SIG-M5 (cell line): ENCODE measurements at places on chromosomes 7 and 10.

DNA sequence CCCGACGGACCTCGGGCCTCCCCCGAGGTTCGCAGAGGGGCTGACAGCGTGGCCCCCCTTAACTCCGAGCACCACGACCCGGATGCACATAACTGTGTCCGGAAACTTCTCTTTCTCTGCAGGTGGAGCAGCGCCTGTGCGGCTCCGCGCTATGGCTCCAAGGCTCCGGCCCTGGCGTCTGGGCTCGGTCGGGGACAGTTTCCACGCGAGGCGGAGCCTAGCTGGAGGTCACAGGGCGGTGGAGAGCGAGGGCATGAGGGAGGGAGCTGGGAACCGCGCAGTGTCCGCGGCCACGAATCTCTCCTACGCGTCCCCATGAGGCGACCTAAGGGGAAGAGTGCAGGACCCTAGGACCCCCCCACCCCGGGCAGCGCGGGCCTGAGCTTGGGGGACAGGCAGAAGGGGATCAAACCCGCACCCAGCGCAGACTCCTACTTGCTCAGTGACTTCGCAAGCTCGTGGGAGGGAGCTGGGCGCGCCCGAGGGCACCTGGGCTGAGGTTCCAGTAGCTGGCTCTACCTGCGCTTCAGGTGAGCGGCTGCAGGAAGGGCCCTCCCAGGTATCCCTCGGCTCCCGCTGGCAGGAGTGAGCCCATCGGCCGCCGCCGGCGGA, 8.6 kb upstream of the MNX1 start:
- no peak for DNase-seq

DNA sequence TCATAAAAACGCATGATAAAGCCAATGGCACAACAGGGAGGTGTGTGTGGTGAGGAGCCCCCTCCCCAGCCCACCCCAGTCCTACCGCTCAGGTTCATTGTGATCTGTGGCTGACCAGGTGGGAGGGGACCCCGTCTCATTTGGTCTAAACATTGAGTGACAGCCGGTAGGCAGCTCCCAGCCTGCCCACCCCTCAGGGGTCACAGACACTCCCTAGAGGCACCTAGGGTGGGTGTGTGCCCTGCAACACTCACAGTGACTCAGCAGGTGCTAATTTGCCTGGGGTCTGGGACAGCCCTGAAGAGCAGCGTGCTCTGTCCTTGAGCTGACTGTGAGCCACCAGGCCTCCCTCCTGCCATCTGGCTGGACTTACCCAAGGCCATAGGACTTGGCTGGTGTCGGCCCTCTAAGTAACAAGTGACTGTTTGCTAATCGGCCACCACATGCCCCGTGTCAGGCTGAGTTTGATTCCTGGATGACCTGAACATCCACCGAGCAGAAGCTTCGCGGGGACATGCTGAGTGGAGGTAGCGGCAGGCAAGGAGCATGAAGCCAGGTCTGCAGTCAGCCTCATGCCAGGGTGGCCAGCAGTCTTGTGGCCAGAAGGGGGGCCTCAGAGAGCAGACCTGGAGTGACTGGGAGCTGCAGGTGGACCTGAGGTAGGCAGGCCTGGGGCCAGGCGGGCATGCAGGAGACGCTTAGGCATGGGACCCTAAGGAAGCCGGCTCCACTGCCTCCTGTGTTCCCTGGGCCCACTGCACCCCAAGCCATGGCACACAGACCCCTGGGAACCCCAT, 282.3 kb upstream of the SHH start:
- no peak for DNase-seq

DNA sequence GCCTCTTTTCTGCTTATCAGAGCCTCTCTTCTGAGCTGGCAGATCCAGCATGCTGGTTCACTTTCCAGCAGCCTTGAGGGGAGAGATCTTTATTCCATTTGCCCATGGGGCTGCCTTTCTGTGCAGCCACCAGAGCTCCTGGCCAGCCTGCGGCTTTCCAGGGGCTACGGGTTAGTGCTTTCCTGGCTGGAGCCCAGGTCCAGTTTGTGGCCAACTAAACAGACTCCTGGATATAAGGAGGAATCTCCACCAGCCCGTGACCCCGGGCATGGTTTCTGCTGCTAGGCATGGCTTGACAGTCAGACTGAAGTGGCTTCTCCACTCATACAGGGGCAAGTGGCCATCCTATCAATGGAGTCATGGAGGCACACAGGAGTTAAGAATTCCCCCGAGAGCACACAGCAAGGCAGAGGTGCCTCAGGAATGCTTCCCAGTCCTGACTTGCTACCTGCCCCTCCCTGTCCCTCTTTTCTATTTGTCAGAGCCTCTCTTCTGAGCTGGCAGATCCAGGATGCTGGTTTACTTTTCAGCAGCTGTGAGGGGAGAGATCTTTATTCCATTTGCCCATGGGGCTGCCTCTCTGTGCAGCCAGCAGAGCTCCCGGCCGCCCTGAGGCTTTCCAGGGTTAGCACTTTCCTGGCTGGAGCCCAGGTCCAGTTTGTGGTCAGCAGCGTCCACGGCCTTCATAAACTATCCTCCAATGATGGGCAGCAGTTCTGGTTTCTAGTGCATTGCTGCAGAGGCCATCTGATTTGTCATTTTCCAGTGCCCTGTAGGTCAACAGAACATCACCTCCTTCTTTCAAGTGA, 35.9 kb downstream of the TSPAN15 start:
- DNase-seq: no peak

GRCh38 chr7:17492437-17492836, 194.0 kb downstream of the AHR start:
- no peak for DNase-seq

DNA sequence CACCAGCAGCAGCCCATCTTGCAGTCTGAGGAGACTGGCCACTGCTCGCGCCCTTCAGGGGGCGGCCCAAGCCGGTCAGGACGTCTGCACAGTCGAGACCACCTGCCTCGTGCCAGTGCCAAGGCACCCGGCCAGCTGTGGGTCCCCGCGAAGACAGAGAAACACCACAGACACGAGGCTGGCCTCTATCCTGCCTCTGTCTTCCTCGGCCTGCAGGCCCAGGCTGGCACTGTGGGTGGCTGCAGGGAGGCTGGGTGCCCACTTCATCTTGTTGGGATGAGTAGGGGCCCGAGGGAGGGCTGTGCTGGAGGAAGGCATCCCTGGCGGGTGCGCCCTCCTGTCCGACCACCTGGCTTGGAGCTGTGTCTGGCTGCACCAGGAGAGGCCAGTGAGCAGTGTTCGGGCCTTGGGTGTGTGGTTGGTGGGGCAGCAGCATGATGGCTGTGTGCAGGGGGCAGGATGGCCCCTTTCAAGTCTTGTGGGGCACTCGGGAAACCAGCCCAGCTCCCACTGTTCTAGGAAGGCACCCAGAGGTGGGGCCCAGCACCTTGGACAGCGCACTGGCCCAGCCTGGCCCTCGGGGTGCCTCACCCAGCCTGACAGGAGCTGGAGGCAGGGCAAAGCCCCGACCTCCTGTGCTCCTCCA, 7.3 kb downstream of the DPYSL4 start:
- DNase-seq: no peak

DNA sequence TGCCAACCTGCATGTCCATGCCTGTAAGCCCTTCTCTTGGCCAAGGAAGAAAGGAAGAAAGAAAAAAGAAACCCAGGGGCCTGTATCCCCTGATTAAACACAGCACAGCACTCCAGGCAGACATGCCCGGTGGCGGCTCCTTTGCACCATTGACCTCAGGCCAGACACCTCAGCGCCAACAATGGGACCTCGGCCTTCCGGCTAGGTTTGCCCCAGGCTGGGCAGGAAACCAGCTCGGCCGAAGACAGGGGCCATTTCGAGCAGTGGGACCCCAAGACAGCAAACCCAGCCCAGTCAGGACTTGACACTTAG, 2.8 kb downstream of the HOXA10 start:
- DNase-seq: no peak

DNA sequence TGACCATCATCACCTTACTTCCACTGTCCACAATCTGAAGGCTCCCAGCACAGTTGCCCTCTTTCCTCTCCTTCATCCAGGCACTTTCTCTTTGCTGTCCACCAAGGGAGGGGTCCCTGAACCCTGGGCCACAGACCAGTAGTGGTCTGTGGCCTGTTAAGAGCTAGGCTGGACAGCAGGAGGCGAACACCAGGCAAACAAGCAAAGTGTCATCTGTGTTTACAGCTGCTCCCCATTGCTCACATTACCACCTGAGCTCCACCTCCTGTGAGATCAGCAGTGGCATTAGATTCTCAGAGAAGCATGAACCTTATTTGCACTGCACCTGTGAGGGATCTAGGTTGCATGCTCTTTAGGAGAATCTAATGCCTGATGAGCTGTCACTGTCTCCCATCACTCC, 27.7 kb downstream of the FZD1 start:
- no peak for DNase-seq

DNA sequence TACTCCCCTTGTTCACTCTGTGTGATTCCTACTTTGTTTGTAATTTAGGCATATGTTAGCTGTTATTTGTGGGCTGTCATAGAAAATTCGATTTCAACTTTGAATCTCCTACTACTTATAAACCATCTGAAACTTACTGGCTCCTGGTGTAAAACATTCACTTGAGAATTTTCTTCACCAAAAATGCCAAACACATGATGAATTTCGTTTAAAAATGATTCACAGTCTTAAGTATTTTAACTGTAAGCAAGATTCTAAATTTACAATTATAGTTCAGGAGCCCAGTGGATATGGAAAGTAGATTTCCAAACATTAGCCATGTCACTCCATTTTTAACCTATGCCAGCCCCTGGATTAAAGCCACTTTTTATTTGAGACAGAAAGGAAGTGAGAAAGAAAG, 3.1 kb downstream of the CPED1 start:
- no peak for DNase-seq

DNA sequence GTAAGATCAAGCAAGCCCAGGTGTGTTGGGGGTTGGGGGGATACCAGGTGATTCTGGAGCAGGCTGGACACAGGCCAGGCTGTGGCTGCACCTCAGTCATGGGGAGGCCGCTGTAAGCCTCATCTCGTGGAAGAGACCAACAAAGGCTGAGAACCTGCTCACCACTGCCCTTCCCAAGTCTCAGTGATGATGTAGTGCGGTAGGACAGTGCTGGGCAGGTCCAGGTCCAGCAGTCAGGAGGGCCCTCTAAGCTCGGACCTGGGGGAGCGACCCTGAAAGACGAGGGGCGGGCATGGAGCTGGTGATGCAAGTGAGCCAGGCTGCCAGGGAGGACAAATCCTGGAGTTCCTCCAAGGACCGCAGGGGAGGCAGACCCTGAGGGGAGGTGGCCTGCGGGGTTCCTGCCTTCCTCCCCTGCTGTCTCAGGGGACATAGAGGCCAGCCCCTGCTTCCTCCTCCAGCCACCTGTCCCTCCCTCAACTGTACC, 3.3 kb upstream of the PWWP2B start:
- no peak for DNase-seq

DNA sequence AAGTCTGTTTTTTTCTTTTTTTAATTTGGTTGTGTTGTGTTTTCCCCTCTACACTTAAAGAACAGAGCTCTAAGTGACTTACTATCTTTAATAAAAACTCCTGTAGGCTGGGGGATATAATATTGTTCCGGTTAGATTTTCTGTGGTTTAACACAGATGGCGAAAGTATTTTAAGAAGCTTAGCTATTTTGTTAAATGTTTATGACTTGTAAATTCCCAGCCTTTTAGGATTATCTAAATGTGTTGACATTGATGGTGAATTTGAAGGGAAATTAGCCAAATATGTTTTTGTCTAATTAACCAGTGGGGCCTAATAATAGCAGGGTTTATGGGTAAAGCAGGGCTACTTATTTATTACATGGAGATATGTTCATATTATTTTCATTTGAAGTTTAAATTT, 538.5 kb downstream of the INHBA start:
- DNase-seq: no peak

DNA sequence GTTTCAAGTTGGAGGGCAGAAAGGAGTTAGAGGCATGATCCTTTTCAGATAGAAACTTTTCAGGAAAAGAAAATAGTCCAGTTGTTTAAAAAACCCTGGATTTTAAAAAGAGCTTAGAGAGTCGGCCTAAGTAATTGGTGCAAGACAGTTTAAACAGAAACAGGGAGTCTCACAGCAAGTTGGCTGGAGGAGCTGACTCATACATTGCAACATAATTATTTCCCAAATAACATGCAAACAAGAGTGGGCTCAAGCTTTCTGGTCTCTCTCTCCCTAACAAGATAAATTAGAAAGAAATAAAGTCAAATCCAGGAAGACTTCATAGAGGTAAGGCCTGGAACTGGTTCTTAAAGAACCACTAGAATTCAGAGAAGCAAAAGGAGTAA, 100.3 kb upstream of the AGBL3 start:
- peak; percentile 15 for DNase-seq

GRCh38 chr7:38323156-38323555, 49.7 kb upstream of the TARP start:
- DNase-seq: no peak

- no peak for DNase-seq
Observed at GRCh38 chr7:95621404-95621803, 25.1 kb upstream of the PDK4 start.

- no peak for DNase-seq
Observed at GRCh38 chr10:95815133-95815532, 59.2 kb downstream of the ENTPD1 start.

DNA sequence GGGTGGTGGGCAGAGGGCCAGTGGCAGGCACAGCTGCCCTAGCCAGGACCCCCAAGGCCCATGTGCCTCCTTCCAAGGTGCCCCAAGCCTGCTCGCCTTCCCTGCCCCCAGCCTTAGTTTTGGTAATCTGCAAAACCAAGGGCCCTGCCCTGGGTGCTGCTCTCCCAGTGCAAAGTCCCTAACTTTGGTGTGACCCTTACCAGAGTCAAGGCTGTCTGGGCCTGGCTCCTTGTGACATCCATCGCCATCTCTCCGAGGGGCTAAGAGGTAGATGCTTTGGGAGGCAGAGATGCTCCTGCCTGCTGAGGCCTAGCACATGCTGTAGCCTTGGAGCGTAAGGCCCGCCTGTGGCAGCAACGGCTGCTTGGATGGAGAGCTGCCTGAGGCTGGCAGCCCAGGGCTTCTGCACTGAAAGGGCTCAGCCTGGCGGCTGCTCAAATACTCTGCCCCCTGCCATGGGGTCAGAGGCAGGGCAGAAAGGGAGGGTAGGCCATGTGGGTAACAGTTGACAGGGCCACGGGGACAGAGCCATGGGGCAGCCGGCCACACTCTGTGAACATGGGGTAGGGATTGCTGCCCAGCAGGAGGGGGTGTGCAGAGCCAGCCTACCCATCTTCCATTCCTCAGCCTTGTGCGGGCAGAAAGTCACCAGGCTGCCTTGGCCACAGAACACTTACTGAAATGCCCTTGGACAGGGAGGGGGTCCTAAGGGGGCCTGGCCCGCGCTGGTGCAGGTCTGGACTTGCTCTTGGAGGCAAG, 17.9 kb upstream of the MYL7 start:
- DNase-seq: no peak

DNA sequence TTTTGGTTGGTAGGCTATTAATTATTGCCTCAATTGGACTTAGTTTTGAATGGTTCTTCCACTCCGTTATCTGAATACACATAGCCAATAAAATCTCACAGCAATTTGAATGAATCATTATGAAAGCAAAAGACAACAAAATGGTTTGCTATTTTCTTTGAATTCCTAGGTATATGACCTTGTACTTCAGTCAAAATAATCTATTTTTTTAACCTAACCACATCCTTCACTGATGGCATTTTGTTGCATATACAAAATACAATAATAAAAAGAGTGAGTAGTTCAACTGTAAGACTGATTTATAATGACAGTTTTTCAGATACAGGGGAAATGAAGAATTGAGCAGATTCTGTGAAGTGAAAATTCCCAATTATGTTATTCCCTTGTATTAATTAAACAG, 433.1 kb downstream of the HTR7 start:
- DNase-seq: no peak
